ENCODE measurements at places on chromosomes 12 and 14.

DNA sequence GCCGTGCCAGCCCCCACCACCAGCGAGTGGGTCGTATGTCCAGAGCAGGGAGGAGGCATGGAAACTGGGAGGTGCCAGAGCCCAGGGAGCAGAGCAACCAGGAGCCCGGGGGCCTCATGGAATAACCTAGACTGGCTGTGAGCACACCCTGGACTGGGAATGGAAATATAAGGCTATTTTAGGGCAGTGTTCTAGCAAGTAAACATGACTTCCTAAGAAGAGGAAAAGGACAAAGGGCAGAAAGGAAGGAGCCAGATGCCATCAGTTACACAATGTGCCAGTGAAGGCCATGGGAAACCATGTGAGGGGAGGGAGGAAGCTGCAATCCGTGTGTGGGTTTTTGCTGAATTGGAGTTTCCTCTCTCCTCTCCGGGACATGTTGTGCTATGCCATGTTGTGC, 18.7 kb upstream of the CPM start:
- no peak for DNase-seq

GRCh38 chr14:100295376-100296105, 10.7 kb downstream of the SLC25A29 start:
- no peak for DNase-seq

GRCh38 chr12:109771746-109772621, 58.4 kb downstream of the FAM222A start:
- no peak for DNase-seq

DNA sequence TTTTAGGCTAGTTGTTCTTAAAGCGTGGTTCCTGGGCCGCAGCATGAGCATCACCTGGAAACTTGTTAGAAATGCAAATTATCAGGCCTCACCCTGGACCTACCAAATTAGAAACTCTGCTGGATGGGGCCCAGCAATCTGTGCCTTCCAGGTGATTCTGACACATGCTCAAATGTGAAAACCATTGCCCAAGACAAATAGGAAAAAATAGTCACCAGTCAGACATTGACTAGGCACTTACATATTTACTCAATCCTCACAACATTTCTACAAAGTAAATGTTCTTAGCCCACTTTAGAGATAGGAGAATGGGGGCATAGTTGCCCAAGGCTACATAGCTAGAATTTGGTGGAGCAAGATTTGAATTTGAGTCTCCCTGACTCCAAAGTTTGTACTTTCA, 3.3 kb downstream of the CELA1 start:
- DNase-seq = no peak

- no peak for DNase-seq
These were observed 54.5 kb upstream of the MMP17 start for GRCh38 chr12:131773582-131774221.

DNA sequence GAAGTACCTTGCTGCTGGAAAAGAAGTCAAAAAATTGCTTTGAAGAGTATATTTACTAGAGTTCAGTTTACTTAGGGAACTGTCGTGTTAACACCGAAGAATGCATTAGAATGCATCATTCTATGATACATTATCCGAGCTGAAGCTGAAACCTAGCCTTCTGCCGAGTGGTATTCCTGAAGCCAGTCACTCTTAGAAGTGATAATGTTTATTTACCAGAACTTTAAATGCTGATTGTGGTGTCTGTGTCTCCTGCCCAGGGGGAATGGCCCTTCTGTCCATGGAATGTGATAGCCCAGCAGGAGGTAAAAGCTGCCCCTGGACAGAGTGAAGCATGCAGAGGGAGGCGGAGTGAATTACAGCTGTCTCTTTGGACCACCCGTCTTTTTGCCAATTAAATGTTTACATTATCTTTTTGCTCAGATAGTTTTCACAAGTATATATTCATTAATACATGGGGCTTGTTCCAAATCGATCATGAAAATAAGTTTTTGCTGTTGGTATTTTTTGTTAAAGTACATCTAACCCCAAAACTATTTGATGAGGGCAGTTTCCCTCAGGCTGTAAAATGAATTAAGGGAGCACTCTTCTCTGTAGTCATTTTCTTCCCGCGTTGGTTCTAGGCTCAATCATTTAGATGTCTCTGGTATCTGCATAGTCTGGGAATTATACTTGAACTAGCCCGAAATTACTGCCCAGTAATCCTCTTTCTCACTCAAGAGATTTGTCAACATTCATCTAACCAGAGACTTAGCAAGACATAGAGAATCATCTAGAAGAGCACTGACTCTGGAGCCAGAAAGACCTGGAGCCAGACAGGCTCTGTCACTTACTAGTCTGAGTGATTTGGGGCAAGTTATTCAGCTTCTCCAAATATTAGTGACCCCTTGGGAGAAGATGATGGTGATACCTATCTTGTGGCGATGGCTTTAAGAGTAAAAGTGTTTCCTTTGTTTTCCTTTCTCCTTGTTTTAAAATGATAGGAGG, 147.6 kb downstream of the CRADD start:
- DNase-seq = no peak

DNA sequence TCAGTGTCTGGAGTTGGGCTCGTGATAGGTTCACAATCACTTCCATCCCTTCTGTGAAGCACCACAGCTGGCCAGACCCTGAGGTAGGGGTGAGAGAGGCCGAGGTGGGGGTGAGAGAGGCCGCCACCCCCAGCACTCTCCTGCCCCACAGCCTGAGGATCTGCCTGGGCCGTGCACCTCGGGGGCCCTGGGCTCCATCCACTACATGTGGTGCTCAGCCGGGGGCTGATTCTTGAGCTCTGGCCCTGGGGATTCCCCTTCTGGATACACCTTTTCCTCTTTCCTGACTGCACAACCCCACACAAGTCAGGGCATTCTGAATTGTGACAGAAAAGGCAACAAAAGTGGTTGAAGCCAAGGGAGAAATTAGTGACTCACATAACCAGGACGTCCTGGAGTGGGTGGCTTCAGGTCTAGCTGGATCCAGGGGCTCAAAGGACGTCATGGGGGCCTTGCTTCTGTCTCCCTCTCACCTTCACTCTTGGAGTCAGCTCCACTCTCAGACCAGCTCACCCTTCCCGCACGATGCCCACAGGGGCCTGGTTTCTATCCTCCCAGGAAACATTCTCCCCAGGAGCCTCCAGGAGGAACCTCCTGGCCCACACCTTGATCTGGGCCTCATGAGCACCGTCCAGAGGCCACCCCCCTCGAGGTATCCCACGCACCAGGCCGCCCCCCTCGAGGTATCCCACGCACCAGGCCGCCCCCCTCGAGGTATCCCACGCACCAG, 12.1 kb upstream of the FBRSL1 start:
- DNase-seq = no peak
